GM06990 (cell line): ENCODE measurements at places on chromosomes 13 and 19.

DNA sequence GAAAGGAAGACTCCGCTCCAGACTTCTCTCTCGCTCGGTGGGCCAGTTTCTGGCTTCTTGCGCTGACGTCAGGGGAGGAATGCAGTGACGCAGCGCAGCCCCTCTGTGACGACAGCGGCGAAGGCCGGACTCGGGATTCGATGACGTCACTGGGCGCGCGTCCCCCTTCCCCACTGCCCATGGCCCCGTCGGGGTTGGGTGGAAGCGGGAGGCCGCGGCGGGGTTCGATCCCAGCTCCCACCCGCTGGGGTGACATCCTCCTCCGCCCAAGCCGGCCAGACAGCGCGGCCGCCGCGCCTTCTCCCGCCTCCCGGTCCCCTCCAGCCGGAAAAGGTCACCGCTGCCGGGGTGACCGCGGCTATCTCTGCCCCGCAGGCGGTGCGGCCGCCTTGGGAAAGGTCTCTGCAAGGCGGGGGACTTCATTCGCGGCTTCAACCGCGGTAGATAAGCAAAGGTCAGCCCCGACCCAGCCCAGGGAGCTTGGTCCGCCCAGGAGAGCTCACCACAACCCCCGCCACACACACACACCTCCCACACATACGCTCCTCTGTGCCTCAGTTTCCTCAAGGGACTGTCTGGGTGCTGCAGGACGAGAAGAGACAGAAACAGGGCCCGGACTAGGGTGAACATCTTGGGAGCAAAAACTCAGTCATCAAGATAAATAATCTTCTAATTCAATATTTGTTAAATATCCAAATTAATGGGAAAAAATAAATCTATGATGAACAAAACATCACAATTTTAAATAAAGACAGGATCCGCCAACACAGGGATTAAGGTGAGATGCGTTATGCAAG is 844 bp upstream of the RFX1 start:
- DNase-seq, result no peak

- DNase-seq, result no peak
Observed at GRCh38 chr13:114174529-114174961, 4.5 kb upstream of the CFAP97D2 start.

- DNase-seq, result no peak
Observed at GRCh38 chr19:37942516-37942902, 35.5 kb downstream of the SIPA1L3 start.

GRCh38 chr13:113591750-113592149 is 7.2 kb downstream of the TFDP1 start:
- no peak for DNase-seq

DNA sequence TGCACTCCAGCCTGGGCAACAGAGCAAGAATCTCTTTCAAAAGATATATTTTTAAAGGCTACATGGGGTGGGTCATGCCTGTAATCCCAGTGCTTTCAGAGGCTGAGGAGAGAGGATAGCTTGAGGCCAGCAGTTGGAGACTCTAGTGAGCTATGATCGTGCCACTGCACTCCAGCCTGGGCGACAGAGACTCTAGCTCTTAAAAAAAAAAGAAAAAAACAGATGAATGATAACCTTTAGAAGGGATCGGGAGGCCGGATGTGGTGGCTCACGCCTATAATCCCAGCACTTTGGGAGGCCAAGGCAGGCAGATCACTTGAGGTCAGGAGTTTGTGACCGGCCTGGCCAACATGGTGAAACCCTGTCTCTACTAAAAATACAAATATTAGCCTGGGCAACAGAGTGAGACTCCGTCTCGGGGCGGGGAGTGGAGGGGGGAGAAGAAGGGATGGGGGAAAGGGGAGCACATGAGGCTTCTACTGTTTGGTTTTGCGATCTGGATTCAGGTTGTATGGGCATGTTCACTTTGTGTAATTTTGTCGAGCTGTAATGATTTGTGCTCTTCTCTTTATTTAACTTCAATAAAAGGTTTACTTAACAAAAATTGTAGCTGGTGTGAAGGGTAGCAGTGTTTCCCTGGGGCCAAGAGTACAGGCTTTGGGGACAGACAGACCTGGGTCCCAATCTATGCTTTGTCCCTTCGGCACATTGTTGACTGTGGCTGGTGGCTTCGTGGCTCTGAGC is 1.1 kb upstream of the PSMC4 start:
- DNase-seq, result no peak

- DNase-seq, result no peak
Observed at GRCh38 chr13:96338030-96338429, 248.1 kb downstream of the HS6ST3 start.

GRCh38 chr13:94329754-94330551 is 149.5 kb downstream of the DCT start:
- DNase-seq, result no peak

GRCh38 chr13:80955501-80955900 is 614.6 kb upstream of the SPRY2 start:
- DNase-seq, result no peak

GRCh38 chr19:52943884-52944643 is 18.6 kb downstream of the ZNF816 start:
- DNase-seq, result no peak

DNA sequence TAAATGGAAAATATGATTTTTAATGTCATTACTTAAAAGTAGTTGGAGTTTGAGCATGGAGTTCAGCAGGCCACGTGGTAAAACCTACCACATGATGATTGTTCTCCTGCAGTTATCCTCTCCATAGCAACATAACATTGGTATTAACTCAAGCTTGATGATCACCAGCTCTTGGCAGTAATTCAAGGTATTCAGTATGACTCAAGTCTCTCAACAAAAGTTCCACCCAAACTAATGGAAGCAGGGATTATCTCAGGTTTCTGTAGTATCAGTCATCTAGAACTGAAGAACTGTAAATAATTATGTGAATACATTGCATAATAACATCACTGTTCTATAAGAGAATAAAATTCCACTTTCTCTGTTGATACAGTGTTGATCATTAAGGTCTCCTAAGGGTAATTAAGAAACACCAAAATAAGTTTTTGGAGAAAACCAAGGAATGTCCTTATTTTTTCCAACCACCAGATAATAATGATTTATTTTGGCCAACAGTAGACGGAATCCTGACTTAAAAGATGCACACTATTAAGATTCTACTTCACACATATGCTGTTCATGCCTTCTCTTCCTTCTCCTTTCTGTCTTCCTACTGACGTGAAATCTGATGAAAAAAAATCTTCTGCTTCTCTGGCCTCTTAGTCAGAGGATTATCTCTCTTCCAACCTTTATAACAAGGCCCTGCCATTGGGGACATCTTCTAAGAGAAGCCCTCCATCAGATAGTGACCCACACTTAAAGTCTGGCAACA is 1092.3 kb downstream of the EFNB2 start:
- no peak for DNase-seq

DNA sequence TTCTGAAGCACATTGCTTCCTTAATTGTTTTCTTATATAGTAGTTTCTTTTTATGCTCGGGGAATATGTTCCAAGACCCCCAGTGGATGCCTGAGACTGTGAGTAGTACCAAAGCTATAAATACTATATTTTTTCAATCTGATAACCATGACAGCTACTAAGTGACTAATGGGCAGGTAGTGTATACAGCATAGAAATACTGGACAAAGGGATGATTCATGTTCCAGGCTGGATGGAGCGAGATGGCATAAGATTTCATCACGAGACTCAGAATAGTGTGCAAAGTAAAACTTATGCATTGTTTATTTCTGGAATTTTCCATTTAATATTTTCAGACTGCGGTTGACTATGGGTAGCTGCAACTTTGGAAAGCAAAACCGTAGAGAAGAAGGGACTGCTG is 47.9 kb upstream of the OLFM4 start:
- no peak for DNase-seq

- DNase-seq, result no peak
Observed at GRCh38 chr13:50589139-50589538, 254.4 kb downstream of the DLEU7 start.
